ENCODE measurements at places on chromosomes 6 and 20.

GRCh38 chr20:60034231-60035110 lies 76.2 kb downstream of the CDH26 start:
- no peak for DNase-seq

DNA sequence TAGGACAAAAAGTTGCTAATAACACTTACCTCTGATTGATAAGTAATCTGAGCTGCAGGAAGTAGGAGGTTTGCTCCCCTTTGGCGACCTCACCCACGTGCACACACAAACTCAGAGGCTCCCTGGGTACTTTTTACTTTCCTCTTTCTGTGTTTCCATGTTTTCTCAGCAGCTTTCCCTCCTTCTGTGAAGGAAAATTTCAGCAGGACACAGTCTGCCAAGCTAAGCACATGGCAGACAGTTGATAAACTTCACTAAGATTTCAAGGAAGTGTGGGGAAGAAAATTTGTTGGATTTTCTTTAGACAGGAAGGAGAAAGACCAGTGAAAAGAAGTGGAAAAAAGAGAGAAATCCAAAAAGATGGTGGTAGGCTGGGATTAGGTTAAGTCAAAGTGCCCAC lies 215.5 kb upstream of the ARG1 start:
- no peak for DNase-seq

GRCh38 chr6:105981002-105981887 lies 104.9 kb upstream of the PRDM1 start:
- DNase-seq = peak; percentile 39

DNA sequence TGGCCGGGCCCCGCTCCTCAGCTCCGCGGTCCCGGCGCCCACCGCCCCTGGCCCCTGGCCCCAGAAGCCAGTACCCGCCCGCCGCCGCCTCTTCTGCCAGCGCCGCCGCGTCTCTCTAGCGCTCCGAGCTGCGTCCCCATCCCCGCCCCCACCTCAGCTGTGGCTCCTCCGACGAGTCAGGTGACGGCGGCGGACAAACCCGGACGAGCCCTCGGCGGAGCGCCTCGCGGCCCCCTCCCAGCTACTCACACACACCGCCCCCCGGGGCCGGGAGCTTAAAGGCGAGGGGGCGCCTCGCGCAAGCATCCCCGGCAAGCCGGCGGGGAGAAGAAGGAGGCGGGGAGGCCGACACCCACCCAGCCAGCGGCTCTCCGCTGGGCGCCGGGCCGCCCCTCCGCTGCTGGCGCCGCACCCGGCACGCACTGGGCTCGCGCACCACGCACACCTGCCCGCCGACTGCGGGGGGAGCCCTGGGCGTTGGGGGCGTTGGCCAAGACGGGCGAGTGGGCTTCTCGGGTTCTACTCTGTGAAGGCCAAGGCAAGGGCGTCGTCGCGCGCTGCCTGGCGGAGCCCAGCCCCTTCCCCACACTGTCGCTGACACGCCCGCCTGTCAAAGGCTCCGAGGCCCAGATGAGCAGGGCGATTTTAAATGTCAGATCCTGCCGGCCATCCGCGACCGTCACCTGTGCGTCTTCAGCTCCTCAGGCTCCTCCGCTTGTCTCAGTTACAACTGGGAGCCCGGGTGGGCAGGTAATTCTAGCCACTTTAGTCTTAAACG lies at the start of gene SNAP91:
TSS of gene SNAP91 (minus strand) at position 132 of the 778 bp plus-strand sequence. CDS start 1,174 bp downstream, outside the sequence.
- no peak for DNase-seq

GRCh38 chr20:4060064-4060795 lies 44.9 kb upstream of the RNF24 start:
- no peak for DNase-seq

DNA sequence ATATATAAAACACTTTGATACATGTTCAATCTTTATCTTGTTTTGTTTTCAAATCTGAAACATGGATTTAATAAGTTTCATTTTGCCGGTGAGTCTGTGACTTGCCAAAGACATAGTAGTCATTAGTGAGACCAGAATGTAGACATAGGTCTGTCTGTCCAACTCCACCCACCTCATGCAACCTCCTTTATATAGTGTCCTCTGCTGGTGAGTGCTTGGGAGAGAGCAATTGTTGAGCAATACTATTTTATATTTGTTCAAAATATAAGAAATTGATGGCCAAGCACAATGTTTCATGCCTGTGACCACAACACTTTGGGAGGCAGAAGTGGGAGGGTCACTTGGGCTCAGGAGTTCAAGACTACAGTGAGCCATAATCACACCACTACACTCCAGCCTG lies 10.8 kb upstream of the LY86 start:
- DNase-seq = no peak

- peak; percentile 56 for DNase-seq
Observed at GRCh38 chr6:43773050-43773979, 3.3 kb downstream of the VEGFA start.

DNA sequence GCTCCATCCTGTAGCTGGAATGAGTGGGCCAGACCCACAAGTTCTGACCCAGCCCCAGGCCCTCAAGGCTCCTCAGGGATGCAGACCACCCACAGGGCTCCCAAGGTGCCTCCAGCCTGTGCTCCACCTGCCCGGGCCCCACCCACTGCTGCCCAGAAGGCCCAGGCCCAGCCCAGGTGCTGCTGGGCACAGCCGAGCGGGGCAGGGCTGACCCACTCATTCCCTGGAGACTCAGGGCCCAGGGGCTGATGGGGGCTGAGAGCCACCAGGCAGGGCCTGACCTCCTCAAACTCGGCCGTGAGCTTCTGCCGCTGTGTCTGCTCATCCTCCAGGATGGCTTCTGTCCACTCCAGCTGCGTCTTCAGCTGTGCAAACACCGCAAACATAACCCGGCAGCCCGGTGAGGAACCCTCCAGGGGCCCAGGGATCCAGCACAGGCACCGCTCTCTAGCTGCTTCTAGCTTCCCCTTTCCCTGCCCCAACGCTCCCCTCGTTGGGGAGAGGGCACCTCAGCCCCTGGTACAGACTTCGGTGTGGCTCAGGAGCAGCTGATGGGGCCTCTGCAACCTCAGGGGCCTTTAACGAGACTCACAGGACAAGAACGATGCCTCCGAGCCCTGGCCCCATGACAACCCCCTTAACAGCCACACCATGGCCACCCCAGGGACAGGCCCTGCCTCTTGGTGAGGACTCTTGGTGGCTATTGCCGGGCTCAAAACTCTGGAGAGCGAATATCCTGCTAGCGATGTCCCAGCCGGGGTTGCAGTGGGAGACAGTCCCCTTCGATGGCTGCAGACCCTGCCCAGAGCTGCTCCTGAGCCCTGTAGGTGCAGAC lies 46.0 kb downstream of the DSTN start:
- DNase-seq = no peak

DNA sequence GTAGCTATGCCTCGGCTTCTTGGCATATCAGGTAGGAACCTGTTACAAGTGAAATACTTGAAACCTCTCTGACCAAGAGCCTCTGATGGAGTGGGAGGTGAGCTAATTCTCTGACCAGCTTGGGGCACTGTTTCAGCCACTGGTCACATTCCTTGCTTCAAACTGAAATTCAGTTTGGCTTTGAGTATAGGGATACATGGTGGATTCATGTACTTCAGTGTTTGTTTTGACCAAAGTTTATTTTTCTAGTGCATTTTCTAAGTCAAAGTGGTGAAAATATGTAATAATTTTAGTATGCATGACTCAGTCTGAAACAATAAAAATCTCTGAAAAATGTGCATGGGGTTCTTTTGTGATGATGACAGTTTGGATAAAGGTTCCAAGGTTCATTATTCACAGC lies 18.6 kb downstream of the TTPAL start:
- no peak for DNase-seq

GRCh38 chr20:49171909-49172308 lies 16.2 kb downstream of the STAU1 start:
- DNase-seq = no peak

- peak; percentile 21 for DNase-seq
Observed at GRCh38 chr20:37202267-37202943, 23.1 kb upstream of the MROH8 start.

DNA sequence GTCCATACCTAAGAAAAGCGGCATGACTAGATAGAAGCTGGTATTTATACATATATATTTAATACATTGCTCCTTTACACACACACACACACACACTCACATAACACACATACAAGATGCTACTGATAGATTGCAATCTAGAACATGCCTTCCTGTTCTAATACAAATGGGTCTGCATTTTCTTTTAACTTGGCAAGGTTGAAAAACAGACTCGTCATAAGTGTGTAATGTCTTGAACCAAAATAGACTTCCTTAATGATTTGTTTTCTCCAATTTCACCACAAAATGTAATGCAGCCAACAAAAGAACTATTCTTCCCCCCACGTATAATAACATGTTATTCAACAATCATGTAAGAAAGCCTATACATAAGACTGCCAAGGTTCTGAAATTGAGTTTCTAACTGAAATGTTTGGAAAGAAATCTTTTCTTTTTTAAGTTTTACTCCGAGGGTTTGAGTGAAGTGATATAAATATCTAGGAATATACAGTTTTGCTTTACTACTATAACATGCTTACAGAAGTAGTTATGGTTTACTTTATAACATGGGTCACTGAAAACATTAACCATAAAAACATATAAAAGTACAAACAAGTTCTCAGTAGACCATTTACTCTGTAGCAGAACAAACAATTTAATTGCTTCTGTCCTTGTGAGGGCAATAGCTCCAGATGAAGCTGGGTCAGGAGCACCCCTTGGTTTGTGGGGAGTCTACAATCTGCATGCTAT lies 207.5 kb downstream of the FOXC1 start:
- no peak for DNase-seq

GRCh38 chr6:124143435-124143834 lies 339.8 kb downstream of the NKAIN2 start:
- DNase-seq = no peak

GRCh38 chr6:22958677-22959076 lies 389.3 kb downstream of the HDGFL1 start:
- DNase-seq = no peak

DNA sequence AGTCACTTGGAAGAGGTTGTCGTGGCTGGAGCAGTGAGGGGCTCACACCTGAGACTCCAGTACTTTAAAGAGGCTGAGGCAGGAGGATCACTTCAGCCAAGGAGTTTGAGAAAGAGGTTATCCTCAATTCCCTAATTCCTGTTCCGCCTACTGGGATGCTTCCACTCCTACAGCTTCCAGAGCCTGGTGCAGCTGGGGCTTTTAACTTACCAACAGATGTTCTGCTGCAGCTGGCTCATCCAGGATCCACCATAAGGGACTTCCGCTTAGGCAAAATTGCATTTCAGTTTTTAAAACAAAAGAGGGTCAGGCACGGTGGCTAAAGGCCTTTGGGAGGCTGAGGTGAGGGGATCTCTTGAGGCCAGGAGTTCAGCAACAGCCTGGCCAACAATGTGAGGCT lies 59.1 kb upstream of the CDYL start:
- DNase-seq = no peak

- DNase-seq = no peak
Observed at GRCh38 chr20:37356387-37356786, 10.4 kb downstream of the SRC start.

DNA sequence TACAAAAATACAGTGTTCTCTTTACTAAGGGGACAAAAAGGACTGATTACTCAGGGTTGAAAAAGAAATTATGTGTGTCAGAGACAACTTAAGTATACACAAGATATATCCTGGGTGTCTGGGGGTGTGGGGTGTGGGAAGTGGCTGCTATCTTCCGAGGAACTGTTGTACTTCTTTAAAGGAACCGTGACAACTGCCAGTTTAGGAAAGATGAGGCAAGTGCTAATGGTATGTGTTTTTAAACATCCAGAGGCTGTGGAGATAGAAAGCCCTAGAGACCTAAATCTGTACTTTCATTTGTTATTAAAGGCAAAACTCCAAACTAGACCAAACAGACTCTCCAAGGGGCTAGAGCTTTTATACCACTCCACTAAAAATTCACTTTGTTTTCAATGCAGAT lies 95.6 kb downstream of the SNAP25 start:
- DNase-seq = no peak

GRCh38 chr6:49070411-49070810 lies 392.6 kb downstream of the MMUT start:
- no peak for DNase-seq

GRCh38 chr20:10611357-10611756 lies 62.4 kb downstream of the JAG1 start:
- DNase-seq = no peak

DNA sequence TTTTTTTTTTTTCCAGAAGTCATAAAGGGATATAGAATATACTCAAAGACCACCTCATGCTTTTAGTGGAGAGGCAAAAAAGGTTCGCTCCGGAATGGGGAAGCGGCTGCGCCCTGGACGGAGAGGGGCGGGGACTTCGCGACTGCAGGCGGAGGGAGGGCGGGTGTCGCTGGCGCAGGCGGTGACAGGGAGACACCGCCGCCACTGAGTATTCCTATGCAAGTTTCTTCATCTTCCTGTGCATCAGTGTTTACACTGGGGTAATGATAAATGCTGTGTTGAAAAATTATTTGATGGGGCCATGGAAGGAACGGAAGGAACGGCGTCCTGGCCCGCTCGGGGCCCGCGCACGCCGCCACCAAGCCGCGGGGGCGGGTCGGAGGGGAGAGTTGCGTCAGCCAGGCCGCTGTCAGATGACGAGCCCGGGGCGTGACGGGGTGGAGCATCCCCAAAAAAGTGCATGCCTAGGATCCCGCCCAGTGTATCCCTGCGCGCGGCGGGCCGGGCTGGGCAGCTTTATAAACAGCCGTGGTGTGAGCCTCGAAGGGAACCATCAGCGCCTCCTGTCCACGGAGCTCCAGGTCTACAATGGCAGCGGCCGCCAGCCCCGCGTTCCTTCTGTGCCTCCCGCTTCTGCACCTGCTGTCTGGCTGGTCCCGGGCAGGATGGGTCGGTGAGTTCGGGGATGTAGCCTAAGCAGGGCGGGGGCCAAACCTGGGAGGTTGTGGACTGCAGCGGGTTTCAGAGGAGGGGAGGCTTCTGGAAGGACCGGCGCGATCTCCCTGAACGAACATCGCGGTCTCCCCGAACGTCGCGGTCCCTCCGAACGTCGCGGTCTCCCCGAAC lies at the start of gene ULBP1:
TSS of gene ULBP1 (plus strand) at position 482 of the 846 bp plus-strand sequence. CDS start at position 589, 107 bp downstream.
- DNase-seq = peak; percentile 80

- DNase-seq = no peak
Observed at GRCh38 chr6:159436581-159436980, 256.5 kb downstream of the SOD2 start.

DNA sequence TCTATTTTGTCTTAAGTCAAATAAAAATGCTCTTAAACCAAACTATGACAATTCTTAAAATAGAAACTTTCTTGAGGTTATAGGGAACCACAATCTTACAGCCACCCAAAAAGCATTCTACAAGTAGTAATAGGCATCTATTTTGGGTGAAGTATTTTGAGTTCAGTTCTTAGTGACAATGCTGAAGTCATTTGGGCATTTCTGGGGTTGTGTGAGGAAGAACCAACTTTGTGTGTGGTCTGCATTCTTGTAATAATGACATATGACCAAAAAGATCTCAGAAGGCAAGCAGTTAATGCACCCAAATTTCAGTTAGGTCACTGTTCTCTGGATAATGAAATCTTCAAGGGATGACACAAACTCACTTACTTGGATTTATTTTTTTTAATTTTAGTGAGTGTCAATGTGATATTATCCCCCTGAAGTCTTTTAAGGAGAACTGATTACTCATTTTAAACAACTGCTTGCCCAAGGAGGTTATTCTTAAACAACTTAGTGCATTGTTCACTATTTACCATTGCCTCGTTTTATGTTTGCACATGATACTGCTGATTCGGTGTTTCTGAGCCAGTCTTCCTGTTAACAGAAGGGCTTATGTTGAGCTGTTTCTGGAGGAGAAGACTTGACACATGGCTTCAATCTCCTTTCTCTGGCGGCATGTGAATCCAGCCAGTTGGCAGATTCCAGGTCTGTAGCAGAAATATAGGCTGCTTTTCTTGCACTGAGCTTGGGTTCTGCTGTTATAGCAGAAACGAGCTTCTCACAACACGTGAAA lies 618.9 kb downstream of the BCKDHB start:
- no peak for DNase-seq
